ENCODE measurements at places on chromosomes 6 and 20.
A peak's percentile ranks its signal among the peaks of the same experiment; 100 is the strongest.

- no peaks in the 10 kb centered on the region for H3K36me3 ChIP-seq
- H3K4me1 ChIP-seq, result peaks cover 15% of the 10 kb centered on the region
- H3K4me3 ChIP-seq, result no peak overlapping the region
- peaks cover 44% of the 10 kb centered on the region for H3K27me3 ChIP-seq
These were observed 72.7 kb upstream of the GATA5 start for GRCh38 chr20:62548471-62548870.

GRCh38 chr6:28537065-28537464, 11.4 kb downstream of the GPX5 start:
- H3K36me3 ChIP-seq, result no peaks in the 10 kb centered on the region
- H3K4me3 ChIP-seq, result peak overlapping the region; percentile 27
- no peak for DNase-seq
- H3K27me3 ChIP-seq, result peaks cover 4% of the 10 kb centered on the region
- no peak overlapping the region for H3K27ac ChIP-seq

GRCh38 chr6:33419580-33420490, at the start of gene SYNGAP1:
SYNGAP1 (plus strand) TSS chr6:33420065; CDS start chr6:33420265, 200 bp downstream.
- peak within 1 kb of the TSS; percentile 15 for H3K4me3 ChIP-seq
- H3K36me3 ChIP-seq, result peaks cover 14% of the 10 kb centered on the region
- peak within 1 kb of the TSS; percentile 94 for H3K27ac ChIP-seq
- no peaks in the 10 kb centered on the region for H3K27me3 ChIP-seq

GRCh38 chr20:3652676-3653596, 10.3 kb downstream of the GFRA4 start:
- no peaks in the 10 kb centered on the region for H3K27me3 ChIP-seq
- no peak for DNase-seq
- no peak overlapping the region for H3K4me3 ChIP-seq
- peaks cover 5% of the 10 kb centered on the region for H3K4me1 ChIP-seq
- peaks cover 4% of the 10 kb centered on the region for H3K36me3 ChIP-seq

- peaks cover 15% of the 10 kb centered on the region for H3K27me3 ChIP-seq
- peaks cover 6% of the 10 kb centered on the region for H3K4me1 ChIP-seq
- H3K36me3 ChIP-seq, result no peaks in the 10 kb centered on the region
- H3K27ac ChIP-seq, result no peak overlapping the region
These were observed 74.8 kb upstream of the SIRPA start for GRCh38 chr20:1820138-1821079.

Data from effector memory CD4-positive, alpha-beta T cell (primary cell).